ENCODE measurements at places on chromosomes 7 and 10. TPM values are rescaled to one million over a fixed set of nuclear protein-coding genes. Genes with fewer than 3 reads are reported as not detected.

- H3K4me1 ChIP-seq = no peaks in the 10 kb centered on the region
- no peak overlapping the region for H3K27ac ChIP-seq
- DNase-seq = no peak
- no peak overlapping the region for H3K4me3 ChIP-seq
Observed at GRCh38 chr7:163298-163695, 29.1 kb upstream of the FAM20C start.

DNA sequence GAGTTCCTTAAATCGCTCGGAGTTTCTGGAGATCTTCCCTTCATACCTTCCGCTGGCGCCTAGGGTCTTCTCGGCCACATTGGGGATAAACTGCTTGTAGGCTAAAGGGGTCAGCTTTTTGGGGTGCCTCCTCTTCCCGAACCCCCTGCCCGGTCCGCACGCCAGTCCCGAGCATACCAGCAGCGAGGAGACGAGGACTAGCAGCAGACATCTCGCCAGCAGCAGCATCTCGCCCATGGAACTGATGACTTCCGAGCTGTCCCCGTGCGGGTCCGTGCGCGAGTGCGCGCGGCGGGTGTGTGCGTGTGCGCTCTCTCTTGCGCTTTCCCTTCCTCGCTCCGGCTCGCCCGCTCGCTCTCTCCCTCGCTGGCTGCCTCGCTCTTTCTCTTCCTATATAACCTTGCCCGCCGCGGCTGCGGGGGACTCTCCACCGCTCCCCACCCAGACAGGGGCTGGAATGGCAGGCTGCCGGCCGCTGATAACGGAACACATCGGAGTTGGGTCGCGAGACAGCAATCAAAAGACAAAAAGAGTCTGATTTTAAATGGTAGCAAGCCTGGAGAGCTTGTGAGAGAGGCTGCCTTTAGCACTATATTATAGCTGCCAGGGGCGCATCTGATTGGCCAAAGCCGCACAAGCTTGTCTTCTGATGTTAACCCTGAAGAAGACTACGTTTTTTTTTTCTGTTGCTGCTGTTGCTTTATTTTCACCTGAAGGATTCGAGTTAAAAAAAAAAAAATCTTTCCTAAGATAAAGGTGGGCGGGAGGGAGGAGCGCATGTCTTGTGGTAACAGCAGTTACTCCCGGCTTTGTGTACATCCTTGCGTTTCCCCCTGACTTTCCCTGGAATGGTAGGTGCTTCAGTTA is at the start of gene SHH:
TSS of gene SHH (minus strand) at position 569 of the 867 bp plus-strand sequence. CDS start at position 228, 341 bp downstream.
- no peak for DNase-seq
- H3K36me3 ChIP-seq = no peaks in the 10 kb centered on the region
- peak within 1 kb of the TSS; percentile 20 for H3K4me3 ChIP-seq
- H3K27ac ChIP-seq = no peak within 1 kb of the TSS
- H3K4me1 ChIP-seq = peaks cover 18% of the 10 kb centered on the region

GRCh38 chr10:44651834-44652233 is 259.3 kb upstream of the TMEM72 start:
- no peaks in the 10 kb centered on the region for H3K36me3 ChIP-seq
- H3K27ac ChIP-seq = no peak overlapping the region
- H3K4me3 ChIP-seq = no peak overlapping the region
- no peak for DNase-seq

Gene PLEKHS1
- total RNA-seq = 30.0 TPM

Gene AKR1C3
- total RNA-seq = 37.6 TPM

Data from breast epithelium (tissue), 4 donors.